8988T (cell line): ENCODE measurements at places on chromosomes 7 and 10.

GRCh38 chr7:101096331-101096956 is 11.2 kb downstream of the TRIM56 start:
- no peak for DNase-seq

- no peak for DNase-seq
Measured at GRCh38 chr10:123863721-123864482, 27.7 kb downstream of the CPXM2 start.

DNA sequence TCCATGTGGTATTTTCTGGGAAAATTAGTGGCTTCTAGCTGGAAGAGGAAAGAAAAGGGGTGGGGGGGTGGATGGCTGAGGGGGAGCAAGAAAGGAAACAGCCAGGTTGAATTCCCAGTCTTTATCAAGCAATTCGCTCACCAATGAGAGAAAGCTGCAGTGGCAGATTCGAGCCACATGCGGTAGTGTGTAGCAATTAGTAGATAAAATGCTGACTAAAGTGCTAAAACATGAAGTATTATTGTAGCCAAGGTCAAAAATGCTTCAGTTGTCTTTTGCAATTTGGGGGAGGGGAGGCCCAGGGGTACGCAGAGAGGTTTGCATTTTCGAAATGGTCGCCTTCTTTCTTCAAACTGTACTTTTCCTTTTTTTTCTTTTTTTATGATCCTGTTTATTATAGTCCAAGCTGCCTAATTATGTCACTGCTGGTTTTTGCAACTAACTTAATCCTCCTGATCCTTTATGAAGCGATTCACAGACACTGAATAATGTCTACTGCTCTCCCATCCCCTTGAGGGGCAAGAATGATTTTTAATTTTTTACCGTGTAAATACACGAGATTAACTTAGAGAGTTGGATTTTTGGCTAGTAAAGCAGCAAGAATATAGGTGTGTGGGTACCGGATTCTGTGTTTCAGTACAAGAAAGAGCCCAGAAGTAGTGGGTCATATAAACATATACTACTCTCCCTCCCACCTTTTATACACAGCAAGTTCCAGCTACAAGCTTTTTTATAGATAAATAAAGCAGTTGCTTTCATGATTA is 3.6 kb upstream of the ARID5B start:
- DNase-seq = no peak

GRCh38 chr7:84701524-84702306 is 485.1 kb downstream of the SEMA3D start:
- no peak for DNase-seq

- DNase-seq = no peak
Measured at GRCh38 chr10:79372871-79373270, 25.6 kb downstream of the PPIF start.

- DNase-seq = peak; percentile 50
Measured at GRCh38 chr7:101402081-101402779, 39.6 kb downstream of the COL26A1 start.

DNA sequence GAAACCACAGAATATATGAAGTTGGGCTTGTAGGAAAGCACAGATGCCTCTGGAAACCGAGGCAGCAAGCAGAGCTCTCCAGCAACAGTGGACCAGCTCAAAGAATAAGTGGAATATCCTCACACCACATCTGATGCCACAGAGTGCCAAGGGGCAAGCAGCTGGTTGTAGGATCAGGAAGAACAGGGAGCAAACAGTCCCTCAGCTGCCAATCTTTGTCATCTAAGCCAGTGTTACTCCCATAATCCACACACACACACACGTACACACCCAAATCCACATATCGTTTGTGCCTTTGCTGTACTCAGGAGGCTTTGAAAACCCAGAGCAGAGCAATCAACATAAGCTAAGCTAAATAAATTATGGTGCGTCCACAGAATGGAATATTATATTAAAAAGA is 20.7 kb upstream of the SEC24C start:
- no peak for DNase-seq

GRCh38 chr10:77016278-77016815 is 621.3 kb downstream of the KCNMA1 start:
- no peak for DNase-seq

GRCh38 chr7:25812086-25812850 is 339.7 kb upstream of the NFE2L3 start:
- DNase-seq = no peak
